ENCODE measurements at places on chromosomes 1 and 21.
A peak's percentile ranks its signal among the peaks of the same experiment; 100 is the strongest.

- DNase-seq = no peak
Observed at GRCh38 chr1:64530969-64531692, 61.2 kb downstream of the CACHD1 start.

DNA sequence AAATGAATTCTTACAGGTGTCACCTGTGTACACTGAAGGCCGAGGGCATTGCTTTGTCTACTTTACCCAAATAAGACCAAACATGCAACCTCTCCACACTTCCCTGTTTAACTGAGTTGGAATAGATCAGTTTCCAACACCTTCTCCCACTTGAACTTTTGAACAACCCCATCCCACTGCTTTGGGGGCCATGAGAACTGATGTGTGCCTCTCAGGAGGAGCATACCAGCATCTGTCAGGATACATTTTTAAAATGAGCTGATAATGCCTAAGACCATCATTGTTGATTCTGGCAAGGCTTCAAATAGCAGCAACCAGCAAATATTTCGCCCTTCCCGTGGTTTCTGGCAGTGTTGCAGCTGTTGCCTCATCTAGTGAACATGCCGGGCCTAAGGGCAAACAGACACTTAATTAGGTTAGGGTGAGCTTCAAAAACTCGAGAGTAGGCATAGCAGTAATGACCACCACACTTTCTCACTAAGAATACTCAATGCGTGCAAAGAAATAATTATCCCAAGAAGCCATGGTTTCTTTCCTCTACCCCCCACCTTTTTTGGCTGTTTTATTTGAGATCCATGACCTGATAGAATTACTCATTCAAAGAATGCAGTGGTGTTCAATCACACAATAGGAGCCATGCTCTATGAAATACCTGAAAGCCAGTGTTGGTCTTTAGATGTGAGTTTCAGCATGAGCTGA lies 63.7 kb downstream of the MAP10 start:
- DNase-seq = peak; percentile 98

DNA sequence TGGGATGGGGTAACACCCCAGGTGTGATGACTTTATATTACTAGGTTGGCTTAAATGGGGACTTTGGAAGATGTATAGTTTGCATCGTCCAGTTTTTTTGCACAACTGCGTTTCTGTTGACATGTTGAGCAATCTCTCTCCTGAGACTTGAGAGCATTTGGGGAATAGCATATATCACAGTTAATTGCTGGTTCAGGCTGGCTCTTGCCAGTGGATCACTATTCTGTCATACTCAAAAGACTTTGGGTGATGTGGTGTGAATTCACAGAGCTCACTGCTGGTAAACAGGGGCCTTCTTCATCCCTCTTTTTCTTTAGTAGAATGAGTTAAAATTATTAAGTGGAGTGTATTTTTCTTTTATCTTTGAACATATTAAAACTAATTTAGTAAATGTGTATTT lies 44.3 kb downstream of the LHX9 start:
- DNase-seq = no peak

DNA sequence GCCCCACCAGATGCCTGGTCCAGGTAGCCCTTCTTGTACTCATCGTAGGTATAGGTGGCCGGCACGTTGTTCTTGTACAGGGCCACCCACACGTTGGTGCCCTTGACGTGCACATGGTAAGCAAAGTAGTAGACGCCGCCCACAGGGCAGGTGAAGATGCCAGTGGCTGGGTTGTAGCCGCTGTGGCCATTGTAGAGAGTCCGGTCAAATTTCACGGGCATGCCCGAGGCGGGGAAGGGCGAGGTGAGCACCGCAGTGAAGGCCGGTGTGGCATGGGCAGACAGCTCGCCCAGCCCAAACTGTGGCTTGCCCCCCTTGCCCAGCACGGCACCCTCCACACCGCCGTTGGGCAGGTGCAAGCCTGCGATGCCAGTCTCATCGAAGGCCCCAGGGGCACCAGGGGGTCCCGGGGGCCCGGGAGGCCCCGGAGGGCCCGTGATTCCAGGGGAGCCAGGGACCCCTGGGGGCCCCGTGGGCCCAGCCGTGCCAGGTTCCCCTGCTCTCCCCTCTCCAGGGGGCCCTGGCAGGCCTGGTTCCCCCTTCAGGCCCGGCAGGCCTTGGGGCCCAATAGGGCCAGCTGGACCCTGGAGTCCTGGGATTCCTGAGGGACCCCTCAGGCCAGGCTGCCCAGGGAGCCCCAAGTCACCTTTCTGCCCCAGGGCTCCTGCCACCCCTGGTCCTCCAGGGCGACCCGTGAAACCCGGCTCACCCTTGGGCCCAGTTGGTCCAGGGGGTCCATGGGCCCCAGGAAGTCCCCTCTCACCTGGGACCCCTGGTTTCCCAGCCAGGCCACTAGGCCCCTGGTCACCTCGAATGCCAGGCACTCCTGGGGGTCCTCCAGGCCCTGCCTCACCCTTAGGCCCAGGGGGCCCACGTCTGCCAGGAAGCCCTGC lies 9.2 kb downstream of the ADPRS start:
- DNase-seq = no peak

DNA sequence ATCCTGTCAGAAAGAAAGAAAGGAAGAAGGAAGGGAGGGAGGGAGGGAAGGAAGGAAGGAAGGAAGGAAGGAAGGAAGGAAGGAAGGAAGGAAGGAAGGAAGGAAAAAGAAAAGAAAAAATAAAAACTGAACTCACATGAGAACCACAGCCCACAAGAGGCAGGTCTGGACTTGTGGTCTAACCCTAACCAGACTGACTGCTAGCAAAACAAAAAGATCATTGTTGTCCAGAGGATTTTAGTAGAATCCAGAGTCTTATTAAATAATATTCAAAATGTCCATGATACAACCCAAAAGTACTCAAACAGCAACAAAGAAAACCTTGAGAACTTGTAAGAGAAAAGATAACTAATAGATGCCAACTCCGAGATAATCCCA lies 4.7 kb upstream of the ITGB2 start:
- no peak for DNase-seq
